ENCODE measurements at places on chromosomes 2 and 18.

DNA sequence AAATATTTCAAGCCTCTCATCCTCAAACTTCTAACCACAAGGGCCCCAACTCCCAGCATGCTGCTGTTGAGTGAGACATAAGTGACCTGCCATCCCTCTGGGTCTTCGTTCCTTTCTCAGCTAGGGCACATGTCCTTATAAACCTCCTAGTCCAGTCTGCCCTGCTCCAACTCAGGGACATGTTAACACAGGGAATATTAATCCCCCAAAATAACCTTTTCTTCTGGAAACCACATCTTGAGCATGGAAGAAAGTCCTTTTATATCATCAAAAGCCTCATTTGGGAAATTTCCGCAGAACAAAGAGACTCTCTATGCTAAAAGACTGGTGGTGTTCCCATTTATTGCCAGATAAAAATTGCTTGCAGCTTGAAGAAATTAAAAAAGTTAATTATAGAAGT is 14.4 kb downstream of the TNP1 start:
- DNase-seq = no peak

GRCh38 chr2:121459291-121459690 is 71.4 kb upstream of the RNU4ATAC start:
- no peak for DNase-seq

- no peak for DNase-seq
These were observed 137.9 kb upstream of the CXCR4 start for GRCh38 chr2:136255648-136256461.

GRCh38 chr2:55899881-55900280 is 23.7 kb downstream of the EFEMP1 start:
- DNase-seq = no peak

DNA sequence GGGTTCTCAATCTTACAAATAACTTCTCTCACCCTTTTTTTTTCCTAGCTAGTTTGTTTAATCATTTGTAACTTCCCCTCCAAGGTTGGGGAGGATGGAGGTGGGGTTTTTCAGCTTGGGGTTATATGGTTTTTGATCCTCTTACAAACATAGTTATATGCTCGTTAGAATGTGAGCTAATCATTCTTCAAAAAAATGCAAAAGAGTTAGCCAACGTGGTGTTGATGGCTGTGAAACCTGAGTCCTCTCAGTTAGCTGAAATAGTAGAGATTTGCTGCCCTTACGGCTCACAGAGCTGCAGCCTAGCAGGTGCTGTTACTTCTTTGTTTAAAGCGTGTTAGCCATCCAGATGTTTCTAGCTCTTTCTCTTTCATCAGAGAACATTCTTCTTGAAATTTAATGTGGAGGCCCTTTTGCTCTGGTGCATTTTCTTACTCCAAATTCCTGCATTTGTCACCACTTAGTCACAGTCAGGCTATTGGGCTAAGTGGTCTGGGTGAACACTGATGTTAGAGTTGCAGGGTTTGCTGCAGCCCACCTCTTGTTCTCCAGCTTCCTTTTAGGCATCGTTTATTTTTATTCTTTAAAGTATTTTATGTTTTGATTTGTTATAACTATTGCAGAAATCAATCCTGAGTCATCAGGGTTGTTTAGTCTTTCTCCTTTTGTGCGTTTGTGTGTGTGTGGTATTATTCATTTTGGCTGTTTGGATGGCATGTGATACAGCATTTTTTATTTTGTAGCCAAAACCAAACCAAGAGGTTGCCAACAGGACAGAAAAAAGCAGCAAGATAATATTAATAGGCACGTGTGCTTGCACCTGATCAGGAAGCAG is 41.1 kb downstream of the LIMS1 start:
- no peak for DNase-seq

DNA sequence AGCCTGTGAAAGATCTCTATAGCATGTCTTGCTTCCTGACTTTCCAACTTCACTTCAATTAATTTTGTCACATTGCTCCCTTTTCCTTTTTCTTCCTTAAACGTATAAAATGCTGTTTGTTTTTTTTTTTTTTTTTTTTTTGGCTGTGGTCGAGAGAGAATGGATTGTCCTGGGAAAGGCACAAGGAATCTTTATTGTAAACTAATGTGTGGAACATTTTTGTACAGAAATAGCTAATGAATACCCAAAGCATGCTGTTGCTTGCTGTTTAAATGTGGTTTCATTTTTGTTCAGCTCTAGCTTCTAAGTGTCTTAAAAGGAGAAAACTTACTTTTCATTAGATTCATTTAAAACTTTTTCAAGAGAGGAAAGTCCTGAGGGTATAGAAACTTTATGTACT is 105.5 kb downstream of the GPD2 start:
- no peak for DNase-seq

DNA sequence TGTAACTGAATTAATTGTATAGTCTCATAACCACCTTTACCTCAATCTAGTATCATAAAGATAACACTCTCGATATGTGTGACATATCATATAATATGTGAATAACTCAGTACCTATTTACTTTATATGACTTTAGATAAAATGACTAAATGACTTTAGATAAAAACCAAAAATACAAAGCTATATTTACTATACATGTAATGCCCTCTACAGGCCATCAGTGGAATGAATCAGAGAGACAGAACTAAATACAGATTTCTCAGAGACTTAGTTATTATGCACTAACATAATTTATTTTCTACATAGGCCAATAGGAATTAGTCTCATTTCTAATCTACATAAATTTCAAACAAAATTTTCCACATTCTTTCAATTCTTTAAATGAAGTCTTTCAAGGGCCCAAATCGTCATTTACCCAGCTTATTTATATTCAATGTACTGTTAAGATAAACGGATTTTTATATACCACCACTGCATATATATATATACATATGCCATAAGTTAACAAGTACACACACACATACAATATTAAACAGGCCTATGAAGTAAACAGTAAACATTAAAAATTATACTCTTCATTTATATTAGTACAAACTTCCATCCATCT is 219.9 kb downstream of the EXOC6B start:
- no peak for DNase-seq

DNA sequence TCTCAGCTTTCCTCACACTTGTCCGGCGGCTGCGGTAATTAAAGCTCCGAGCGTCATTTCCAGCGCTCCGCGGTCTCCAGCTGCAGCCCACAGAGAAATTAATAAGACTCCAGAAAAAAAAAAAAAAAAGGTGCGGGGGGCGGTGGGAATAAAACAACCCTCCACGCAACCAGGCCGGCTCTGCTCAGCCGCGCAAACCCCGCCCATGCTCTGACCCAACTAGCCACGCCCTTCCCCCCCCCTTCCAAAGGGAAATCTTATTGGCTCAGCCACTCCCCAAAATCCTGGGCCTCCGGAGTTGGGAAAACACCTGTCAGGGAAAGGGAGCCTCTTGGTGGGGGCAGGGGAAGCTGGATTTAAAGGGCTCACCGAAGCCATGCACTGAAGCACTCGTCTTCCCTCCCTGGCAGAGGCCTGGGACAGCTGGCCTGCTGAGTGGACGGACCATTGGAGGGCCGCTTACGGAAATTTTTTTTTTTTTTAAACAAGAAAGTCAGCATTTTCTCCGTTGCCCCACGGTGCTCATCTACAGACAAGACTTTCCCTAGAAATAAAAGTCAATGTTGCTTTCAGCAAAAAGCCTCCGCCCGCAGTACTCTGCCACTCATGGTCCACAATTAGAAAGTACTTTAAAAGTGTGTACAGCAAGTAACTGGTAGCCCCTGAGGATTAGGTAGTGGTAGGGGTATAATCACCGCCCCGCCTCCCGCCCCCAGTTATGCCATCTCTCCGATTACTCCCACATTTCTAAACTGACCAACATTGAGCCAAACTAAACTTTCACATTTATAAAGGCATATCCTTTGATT is 674 bp upstream of the ERBB4 start:
- DNase-seq = no peak

GRCh38 chr18:66271962-66272361 is 331.9 kb downstream of the CDH19 start:
- DNase-seq = no peak

GRCh38 chr18:35592298-35592697 is 10.8 kb downstream of the GALNT1 start:
- DNase-seq = no peak

- no peak for DNase-seq
These were observed 182.1 kb downstream of the ETAA1 start for GRCh38 chr2:67579216-67579615.

DNA sequence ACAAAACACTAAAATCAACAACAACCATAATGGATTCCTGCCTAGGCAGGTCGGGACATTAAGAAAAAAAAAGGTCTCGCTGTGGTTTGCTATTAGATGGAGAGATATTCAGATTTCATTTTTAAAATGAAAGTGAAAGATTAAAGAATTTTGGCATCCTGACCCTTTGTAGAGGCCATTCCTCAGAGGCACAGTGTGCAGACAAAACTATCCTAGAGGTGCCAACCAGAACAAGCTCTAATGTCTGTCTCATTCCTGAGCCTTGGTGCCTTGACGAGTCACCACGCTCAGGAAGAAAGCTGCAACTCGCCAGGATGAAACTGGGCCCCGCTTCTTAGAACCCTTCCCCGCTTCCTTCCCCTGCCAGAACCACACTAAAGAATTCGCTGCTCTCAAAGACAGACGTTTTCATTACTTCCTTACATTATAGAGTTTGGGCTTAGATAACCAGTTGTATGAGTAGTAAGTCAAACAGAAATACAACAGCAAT is 156.0 kb downstream of the TGIF1 start:
- DNase-seq = no peak

- no peak for DNase-seq
These were observed 142.2 kb downstream of the PKP4 start for GRCh38 chr2:158598862-158599517.

DNA sequence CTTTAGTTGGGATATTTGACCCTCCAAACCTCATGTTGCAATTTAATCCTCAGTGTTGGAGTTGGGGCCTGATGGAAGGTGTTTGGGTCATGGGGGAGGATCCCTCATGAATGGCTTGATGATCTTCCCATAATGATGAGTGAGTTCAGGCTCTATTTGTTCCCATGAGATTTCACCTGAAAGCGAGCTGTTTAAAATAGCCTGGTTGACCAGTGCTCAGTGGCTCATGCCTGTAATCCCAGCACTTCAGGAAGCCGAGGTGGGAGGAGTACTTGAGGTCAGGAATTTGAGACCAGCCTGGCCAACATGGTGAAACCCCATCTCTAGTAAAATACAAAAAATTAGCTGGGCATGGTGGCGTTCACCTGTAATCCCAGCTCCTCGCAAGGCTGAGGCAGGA is 14.9 kb upstream of the PSME4 start:
- DNase-seq = no peak

- DNase-seq = no peak
These were observed at the start of gene ASTL for GRCh38 chr2:96138179-96139145. Gene ASTL (minus strand): TSS chr2:96138502. CDS start chr2:96138436, 66 bp downstream.

DNA sequence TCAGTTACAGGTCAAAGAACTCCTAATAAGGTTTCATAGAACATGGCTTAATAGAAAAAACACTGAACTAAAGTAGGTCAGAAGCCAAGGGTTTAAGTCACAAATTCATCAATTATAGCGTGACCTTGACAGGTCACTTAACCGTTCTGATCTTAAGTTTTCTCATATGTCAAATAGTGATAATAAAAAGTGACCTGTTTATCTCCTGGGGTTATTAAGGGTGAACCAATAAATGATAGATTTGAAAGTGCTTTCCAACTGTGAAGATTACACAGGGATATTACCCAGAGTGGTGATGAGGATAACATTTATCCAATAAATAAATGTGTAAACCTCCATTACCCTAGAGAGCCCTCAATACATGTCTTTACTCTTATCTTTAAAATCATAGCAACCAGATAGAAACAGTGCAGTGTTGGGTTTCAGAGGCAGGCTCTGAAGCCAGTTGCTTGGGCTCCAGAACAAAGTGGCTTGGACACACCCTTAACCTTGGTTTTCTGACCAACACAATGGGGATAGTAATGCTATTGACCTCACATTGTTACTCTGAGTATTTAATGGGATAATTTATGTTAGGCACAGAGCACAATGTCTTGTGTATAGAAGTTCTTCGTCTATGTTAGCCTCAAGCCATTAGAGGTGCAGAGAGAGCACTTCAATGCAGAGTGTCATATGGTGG is 48.6 kb downstream of the KLHL14 start:
- no peak for DNase-seq

- no peak for DNase-seq
These were observed 59.4 kb downstream of the FMNL2 start for GRCh38 chr2:152394326-152394725.

- DNase-seq = no peak
These were observed 11.4 kb downstream of the MYO5B start for GRCh38 chr18:50183556-50183955.

GRCh38 chr18:24075767-24076597 is 61.4 kb downstream of the TTC39C start:
- peak; percentile 21 for DNase-seq

DNA sequence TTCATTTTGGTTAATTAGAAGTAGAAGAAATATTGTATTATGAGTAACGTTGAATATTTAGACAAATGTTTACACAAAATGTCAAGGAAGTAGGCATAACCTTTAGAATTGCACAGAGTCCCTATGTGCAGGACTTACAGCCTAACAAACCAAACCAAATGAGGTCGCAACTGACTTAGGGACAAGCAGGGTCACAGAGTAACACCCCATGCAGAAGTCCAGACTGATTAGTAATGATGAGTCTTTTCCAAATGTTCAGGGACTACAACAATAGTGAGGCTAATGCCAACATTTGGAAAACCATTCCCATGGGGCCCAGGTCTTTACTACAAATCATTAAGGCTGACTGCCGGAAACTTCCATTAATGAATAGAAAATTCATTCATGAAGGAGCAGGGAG is 452.5 kb upstream of the CHAC2 start:
- DNase-seq = no peak

DNA sequence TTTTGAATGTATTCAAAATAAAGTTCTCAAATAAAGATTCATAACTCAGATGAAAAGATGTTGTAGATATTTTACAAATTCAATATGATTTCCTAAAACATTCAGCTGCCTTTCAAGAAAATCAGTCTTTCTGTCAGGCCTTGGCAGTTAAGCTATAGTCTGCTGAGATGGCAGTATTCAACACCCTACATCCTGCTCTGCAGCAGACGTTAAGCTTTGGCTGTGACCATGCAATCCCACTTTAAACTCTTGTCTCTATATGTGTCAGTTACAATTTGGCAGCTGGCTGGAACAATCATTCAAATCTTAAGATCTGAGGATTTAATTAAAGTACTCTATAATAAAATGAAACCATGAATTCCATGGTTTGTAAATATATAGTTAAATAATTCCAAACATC is 567.3 kb upstream of the ZNF804A start:
- no peak for DNase-seq

- no peak for DNase-seq
These were observed 2.0 kb downstream of the VAMP8 start for GRCh38 chr2:85579266-85579935.

GRCh38 chr18:74290794-74291471 is 830 bp downstream of the CYB5A start:
- DNase-seq = no peak

- DNase-seq = no peak
These were observed 147.4 kb downstream of the ZEB2 start for GRCh38 chr2:144372410-144373080.

GRCh38 chr2:101305492-101306078 is 2.9 kb downstream of the RNF149 start:
- no peak for DNase-seq

Measured in GOT3 (cell line).